Right cardiac atrium (tissue), 5 donors: ENCODE measurements at places on chromosomes 2 and 18.

GRCh38 chr2:150571121-150571520, 83.7 kb upstream of the RND3 start:
- no peak for DNase-seq

GRCh38 chr2:226256709-226257376, 542.8 kb downstream of the IRS1 start:
- DNase-seq, result no peak

- no peak for DNase-seq
Observed at GRCh38 chr2:190563109-190563508, 28.6 kb upstream of the NEMP2 start.

DNA sequence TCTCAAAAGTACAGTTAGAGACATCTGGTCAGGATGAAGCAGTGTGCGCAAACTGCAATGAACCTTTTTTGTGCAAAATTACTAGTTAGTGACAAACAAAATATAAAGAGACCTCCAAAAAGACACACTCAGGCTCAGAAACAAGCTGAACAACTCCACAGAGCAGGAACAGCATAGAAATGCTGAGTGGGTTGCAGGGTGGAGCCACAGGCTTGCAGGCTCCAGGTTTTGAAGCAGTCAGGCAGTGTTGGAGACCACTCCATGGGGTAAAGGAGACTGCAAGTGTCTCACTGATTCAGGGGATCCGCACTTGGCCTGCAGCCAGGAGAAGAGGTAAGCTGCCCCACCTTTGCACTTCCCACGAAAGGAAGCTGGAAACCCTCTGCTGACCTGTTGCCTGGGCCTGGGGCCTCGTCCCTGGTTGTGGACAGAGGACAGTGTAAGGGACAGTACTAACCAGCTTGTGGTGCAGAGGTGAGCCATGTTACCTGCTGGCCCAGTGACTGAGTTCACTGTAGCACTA, 36.4 kb downstream of the CFAP221 start:
- no peak for DNase-seq

- no peak for DNase-seq
Observed at GRCh38 chr2:31251018-31251417, 17.1 kb downstream of the EHD3 start.

DNA sequence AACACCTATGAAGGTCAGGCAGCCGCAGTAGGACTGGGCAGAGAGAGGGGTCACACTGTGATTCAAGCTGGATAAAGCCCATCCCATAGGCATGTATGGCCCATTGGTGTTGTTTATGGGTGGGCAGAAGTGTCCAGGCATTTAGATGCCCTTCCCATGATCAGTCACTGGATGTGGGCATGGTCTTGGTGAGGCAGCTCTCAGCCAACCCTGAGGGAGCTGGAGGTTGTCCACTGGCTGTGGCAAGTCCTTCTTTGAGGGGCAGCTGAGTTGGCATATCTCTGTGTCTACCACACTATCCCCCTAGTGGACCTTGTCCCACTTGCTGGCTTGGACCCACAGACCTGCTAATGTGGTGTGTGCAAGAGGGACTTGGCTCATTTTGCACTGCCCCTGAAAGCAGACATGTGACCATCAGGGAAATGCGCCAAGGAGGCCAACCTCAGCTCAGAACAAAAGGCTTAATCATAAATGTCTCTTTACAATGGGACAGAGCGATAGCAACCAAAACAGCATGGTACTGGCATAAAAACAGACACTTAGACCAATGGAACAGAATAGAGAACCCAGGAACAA, 82.0 kb downstream of the TMEM17 start:
- DNase-seq, result no peak

DNA sequence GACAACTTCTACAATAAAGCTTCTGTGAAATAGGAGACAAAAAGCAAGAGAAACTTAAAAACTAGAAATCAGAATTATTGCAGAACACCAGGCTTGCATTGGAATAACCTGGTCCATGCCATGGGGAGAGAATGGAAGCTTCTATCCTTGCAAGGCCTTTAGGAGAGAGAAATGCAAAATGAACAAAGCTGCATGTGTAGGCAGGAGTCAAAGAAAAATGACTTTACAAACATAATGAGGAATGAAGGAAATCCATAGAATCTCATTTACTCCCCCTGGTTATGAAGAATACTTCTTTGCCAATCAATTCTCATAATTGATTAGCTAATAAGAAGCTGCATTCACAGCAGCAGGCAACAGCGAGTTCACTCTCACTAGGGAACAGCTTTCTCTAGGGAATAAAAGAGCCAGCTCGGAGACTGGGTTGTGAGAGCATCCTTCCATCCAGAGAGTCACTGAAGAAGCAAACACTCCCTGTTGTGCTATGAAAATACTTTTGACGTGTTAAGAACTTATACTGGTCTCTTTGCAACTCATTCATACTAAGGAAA, 235.9 kb upstream of the LRATD1 start:
- no peak for DNase-seq

DNA sequence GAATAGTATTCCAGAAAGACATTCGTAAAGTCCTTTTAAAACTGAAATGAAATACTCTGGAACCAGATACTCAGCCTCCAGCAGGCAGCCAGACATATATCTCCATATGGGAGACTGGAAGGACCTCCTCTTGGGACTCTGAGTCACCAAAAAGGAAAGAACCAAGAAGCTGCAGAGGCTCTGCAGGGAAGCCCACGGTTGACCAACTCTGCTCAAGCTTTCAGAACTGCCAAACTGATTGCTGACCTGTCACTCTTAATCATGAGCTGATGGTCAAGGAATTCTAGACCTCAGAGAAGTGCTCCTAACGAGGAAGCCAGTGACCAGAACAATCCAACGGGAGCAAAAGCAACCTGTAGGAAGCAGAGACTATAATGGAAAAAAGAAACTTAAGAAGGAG, 434.7 kb downstream of the EIPR1 start:
- no peak for DNase-seq

DNA sequence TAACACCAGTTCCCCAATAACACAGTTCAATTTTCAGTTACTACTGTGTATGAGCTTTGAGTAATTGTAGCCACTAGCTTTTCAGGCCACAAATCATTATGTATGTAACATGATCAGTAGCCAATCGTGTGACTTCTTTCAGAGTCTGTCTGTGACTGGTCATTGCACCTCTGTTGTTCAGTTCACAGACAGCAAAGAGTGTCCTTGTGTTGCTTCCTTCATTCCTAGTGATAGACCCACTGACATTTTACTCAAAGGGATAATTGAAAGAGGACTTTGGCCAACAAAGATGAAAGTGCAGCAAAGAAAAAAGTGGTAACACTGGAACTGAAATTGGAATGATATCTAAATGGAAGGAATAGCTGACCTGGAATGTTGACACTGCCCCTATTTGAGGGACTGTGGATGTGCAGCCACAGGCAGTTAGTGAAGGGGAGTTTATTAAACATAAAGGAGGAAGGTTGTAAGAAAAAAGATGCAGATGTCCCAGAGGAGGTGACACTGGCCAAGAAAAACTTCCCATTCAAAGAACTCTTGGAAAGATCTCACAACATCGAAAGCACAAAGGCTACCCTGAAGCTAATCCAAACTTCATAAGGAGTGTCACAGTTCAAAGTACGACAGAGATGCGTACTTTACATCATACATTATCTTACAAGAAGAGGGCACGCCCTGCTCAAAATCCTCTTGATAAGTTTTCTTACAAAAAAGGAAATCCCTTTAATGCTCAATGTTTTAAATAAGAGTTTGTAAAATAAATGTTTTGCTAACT, 19.3 kb downstream of the TTC39C start:
- DNase-seq, result no peak
